ENCODE measurements at places on chromosomes 16 and 17.

- no peak for DNase-seq
These were observed 65.9 kb downstream of the TUBD1 start for GRCh38 chr17:59826706-59827453.

DNA sequence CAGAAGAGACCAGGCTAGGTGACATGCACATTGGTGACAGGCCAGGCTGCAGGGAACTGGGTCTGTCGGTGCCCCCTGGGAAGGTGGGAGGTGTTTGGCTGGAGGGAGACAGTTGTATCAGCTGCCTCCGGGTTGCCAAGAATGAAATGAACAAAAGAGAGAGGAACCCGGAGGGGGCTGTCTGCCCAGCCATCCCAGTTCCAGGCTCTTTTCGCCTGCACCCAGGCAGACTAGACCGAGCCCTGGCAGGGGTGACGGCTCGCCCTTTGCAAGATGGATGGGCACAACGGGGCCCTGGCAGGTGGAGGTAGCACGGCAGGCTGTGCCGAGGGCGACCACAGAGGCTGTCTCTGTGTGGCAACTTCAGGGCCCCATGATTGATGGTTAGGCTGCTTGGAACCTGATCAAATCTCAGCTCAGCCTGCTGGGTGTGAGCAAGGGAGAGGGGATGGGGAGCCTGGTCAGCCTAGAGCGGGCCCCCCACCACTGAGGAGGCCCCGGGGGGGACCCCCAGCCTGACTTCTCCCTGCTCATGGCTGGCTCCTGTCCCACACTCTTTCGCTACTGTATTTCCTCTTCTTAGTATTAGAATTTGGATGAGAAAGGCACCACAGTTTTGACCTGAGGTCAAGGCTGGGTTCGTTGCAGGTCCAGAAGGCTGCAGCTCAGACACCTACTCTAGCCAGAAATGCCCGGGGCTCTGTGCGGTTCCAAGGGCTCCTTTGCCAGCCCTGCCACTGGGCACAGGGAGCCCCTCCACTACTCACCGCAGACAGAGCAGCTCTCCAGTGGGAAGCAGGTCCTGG, 118.9 kb upstream of the CHMP6 start:
- DNase-seq, result no peak

DNA sequence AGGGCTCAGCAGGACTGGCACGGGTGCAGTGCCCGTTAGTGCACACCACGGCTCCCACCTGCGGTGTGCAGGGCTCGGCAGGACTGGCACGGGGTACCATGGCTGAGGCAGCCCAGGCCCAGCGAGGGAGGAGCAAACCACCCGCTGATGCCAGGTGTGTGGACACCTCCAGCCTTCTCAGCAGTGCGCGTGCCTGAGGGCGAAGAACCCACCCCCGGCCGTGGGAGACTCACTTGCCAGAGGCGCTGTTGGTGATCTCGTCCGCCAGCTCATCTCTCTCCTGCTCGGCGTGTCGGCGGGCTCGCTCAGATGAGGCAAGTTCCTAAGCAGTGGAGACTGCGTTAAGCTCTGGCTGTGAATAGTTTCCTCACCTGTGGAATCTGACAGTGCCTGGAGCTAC, 45.4 kb downstream of the NDEL1 start:
- no peak for DNase-seq

DNA sequence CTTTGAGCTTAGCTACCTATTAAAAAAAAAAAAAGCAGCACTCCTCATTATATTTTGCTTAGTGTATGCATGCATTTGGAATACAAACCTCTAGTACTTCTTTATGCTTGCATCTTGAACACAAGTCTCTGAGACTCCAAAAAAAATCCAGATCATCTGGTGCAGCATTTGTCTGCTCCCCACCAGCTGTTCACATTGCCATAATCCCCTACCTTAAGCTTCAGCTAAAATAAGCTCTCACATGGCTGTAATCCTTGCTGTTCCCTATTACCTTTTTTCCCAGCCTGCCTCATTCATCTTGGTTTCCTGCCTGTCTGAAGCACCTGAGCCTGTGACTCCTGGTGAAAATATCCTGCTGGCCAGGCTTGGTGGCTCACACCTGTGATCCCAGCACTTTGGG, 7.5 kb upstream of the NFATC2IP start:
- no peak for DNase-seq

DNA sequence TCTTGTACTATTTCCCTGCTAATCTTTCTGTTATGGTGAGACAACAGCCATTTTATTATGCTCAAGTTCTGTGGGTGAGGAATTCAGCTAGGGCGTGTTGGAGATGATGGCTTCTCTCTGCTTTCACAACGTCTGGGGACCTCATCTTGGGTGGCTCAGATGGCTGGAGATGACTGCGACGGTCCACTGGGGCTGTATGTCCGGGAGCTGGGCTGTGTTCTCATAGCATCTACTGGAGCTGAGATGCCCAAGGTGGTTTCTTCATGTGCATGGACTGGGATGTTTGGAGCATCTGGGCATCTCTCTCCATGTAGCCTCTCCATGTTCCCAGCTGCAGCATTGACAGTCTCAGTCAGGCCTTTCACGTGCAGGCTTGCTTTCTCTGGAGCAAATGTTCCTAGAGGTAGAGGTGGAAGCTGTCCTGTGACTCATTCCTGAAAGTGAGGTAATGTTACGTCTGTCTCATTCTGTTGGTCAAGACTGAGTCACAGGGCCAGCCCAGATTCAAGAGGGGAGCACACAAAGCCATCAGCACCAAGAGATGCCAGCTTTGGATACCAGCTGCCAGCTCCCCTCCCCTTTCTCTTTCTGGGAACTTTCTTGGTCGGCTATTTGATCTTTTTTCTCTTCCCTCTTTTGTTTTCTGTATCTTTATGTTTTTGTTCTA, 96.2 kb downstream of the RAP1GAP2 start:
- DNase-seq, result peak; percentile 16
